ENCODE measurements at places on chromosomes 12 and 14. TPM values are rescaled to one million over a fixed set of nuclear protein-coding genes. Genes with fewer than 3 reads are reported as not detected.

GRCh38 chr12:6148061-6148460 is 23.6 kb upstream of the VWF start:
- DNase-seq, result no peak

DNA sequence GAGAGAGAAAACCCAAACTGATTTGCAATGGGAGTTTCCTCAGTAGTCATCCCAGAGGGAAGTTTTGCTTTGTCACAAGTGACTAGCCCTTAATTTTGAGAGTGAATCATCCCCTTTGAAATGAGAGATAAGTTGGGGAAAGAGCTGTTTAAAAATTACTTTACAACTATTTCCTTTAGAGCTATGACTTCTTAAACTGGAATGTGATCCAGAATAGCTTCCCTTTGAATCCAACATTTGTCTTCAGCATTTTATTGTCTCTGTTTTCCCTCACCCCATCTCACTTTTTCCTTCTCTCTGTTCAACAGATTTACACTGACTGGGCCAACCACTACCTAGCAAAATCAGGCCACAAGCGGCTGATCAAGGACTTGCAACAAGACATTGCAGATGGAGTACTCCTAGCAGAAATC is 109.3 kb downstream of the NAV3 start:
- DNase-seq, result no peak

FAM186B gene
- total RNA-seq, result 1.1 TPM

DNA sequence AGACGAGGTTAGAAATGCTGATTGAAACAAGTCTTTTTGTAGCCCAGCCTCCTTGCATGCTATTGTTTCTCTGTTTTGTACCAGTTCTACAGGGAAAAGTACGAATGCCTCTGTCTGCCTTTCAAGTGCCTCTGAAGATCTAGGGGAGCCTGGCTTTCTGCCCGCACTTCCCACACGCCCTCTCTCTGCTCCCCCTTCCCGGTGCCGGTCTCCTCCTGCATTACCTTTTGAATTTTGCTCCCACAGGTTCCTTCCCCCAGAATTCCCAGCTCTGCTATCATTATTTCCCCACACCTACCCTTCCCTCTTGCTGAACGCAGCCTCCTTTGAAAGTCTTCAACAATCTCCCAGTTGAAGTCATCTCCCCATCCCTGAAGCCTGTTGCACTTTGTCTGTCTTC is 689.7 kb downstream of the BCL11B start:
- DNase-seq, result no peak

GRCh38 chr12:132465269-132466190 is 24.4 kb upstream of the FBRSL1 start:
- DNase-seq, result no peak

KLRB1 gene
- total RNA-seq, result 0.22 TPM

DNA sequence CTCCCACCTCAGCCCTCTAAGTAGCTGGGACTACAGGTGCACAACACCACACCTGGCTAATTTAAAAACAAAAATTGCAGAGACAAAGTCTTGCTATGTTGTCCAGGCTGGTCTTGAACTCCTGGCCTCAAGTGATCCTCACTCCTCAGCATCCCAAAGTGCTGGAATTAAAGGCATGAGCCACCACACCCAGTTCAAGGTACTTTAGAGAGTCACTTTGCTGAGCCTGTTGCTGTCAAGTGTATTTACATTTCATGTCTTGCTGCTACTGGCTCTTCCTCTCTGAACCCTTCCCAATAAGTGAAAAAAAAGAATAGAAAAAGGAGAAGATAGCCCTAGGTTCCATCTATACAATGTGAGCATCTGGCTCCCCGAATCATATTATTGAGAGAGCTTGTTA is 38.4 kb downstream of the SLCO1A2 start:
- no peak for DNase-seq

TEX52 gene
- not detected for total RNA-seq

PZP gene
- total RNA-seq, result not detected

AKAP3 gene
- total RNA-seq, result 0.80 TPM

MGP gene
- total RNA-seq, result 45.4 TPM

TGM1 gene
- 160 TPM for total RNA-seq

DNA sequence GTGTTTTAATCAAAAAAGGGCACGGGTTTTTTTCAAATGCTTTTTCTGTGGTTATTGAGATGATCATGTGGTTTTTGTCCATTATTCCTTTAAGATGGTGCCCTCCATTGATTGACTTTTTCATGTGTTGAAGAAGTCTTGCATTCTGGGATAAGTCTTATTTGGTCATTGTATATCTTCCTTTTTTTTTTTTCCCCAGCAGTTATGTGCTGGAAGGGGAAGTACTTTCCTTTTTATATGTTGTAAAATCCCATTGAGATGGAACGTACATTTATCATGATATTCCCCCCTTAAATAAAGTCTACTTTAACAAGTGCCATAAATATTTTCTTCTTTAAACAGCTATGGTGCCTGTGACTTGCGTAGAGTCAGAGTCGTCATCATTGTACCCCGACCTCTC is 24.8 kb upstream of the MUCL1 start:
- no peak for DNase-seq

CFAP73 gene
- not detected for total RNA-seq

DNA sequence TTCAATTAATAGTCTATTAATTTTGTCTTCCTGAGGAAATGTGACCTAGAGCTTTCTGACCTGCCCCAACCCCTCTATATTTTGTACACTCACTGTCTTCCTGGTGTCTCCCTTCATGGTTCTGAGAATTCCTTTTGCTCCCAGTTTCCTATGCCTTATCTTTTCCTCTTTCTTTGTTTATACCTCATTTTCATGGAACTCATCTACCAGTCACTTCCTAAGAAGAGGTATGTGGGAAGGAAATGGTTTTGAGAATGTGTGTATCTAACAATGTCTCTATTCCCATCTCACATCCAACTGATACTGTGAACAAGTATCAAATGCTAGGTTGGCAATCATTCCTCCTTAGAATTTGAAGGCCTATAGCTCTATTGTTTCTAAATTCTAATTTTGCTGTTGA is 245.1 kb upstream of the EGLN3 start:
- no peak for DNase-seq

PTPRQ gene
- not detected for total RNA-seq

DNA sequence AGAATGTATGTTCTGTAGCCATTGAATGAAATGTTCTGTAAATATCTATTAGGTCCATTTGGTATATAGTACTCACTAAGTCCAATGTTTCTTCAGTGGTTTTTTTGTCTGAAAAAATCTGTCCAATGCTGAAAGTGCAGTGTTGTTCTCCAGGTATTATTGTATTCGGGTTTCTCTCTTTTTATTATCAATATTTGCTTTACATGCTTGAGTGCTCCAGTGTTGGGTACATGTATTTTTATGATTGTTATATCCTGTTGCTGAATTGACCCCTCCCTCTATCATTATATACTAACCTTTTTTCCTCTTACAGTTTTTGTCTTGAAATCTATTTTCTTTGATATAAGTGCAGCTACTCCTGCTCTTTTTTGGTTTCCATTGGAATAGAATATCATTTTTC is 382.2 kb downstream of the CCER1 start:
- DNase-seq, result no peak

- DNase-seq, result no peak
These were observed 125.2 kb downstream of the ZNF664 start for GRCh38 chr12:124098101-124098757.

ASB2 gene
- 0.46 TPM for total RNA-seq

DNA sequence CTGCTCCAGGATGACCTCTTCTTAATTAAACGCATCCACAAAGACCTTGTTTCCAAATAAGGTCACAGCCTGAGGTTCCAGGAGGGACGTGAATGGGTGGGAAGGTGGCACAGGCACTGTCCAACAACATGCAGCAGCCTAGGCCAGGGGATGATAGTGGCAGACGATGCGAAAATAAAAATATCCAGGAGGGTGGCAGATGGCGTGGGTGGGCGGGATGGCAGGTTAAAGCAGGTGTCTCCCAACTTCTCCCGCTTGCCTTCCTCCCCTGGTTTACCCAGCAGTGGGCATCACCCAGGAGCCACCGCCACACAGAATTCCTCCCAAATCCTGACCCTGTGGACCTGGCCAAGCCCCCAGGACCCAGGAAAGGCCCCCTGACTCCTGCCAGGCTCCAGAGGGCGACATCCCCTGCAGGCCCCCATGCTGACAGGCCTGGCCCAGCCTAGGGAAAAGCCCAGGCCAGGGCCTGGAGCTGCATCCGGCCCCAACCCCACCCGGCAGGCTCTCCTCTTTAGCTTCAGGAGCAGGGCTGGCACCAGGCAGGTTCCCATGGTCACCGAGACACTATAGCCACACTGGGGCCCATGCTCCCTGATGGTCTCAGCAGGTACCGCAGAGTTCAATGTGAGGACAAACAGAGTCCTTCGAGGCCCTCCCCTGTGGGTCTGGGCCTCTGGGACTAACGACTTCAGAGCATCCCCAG is 9.7 kb downstream of the NCOR2 start:
- no peak for DNase-seq

DNA sequence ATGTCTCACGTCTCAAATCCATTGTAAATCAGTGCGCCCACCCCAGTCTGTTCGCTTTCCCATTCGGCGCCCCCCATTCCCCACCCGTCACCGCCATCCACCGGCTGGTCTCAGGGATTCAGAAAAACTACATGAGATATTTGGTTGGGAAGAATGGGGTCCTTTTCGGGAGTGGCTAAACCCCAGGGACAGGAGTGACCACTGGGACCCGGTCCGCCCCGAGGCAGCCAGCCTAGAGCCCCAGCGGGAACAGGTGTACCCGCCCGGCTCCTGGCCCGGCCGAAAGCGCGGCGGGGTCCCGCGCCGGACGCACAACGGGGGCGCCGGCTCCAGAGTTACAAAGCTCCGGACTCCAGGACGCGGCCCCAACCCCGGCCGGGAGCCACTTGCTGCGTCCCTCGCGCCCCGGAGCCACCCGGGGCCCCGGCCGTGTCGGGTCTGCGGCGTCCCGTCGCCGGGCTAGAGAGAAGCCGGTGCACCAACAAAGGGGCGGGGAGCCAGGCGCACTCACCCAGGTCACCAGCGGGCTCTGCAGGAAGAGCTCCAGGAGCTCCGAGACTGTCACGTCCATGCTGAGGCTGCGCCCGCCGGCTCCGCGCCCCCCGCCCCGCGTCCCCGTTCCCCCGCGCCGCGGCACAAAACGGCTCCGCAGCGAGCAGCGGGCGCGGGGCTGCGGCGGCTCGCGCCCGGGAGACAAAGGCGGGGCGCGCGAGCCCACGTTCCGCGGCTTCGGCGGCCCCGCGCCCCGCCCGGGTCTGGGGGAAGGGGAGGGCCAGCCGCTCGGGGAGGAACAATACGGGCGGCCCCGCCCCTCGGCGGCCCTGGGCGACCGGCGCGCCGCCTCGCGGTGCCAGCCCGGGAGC is at the start of gene CCDC88C:
CCDC88C (minus strand) TSS at position 701 of the 863 bp plus-strand sequence; CDS start at position 571, 130 bp downstream.
- DNase-seq, result peak; percentile 93

DNA sequence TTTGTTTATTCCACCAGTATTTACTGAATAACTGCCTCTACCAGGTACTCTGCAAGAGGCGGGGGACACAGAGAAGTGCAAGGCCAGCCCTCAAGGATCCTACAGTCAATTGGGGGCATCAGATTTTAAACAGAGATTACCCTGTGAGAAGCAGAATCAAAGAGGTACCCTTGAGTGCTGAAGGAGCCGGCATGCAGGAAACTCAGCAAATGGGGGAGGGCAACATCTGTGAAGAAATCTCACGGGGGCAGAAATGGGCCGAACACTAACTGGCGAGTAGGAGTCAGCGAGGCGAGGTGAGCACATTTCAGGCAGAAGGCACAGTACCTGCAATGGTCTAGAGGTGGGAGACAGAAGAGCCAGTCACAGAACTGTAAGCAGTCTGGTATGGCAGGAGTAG is 9.0 kb downstream of the GALNT6 start:
- DNase-seq, result no peak

GRCh38 chr12:68446901-68447796 is 115.0 kb upstream of the MDM1 start:
- DNase-seq, result no peak

PIWIL1 gene
- 1.3 TPM for total RNA-seq

ISCA2 gene
- 14.4 TPM for total RNA-seq

DNA sequence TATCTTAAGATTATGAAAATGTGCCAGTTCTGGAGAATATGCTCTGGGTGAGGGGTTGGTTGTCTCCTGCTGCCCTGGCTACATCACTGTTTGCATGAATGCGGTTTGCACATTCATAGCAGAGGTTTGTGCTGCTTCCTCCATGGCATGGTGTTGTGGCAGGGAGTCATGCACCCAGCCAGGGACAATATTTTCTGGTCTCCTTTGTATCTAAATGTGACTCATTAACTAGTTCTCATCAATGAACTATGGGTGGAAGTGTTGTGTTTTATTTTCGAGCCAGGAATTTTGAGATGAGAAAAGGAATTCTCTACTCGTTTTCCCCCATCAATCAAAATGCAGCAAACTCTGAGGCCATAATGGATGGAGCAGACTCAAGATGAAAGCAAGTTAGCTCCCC is 527.3 kb downstream of the SNAPC1 start:
- DNase-seq, result no peak

CCDC175 gene
- not detected for total RNA-seq

DNA sequence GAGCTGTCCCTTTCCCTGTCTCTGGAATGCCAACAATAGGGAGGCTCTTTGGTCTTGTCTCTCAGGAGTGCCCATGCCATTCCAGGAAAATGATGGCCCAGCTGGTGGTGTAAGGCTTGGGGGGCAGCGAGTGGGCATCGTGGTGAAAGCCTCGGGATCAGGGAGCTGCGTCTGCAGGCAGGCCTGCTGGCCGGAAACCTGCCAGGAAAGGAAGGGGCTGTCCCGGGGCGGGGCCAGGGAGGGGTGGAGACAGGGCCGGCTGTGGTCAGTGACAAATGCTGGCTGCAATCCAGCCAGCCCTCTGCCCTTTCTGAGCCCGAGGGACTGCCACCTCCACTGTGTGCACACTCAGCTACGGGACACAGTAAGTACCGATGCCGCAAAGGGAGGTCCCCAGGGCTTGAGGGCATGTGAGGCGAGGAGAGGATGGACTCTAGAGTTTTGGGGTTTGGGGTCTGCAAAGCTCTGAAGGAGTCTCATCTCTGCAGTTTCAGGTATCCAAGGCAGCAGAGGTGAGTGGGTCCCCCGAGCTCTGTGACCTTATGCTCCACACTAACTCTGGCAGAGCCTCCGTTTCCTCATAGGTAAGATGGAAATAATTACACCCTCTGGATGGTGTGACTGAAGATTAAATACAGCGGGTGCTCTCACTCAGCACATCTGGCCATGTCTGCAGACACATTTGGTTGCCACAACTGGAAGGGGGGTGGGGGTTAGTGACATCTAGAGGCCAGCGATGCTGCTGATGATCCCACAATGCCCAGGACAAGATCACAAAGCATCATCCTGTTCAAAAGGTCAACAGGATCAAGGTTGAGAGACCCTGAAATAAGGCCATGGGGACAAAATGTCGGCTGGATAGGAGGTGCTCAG is at the start of gene SERPINA5:
SERPINA5 (plus strand) TSS at position 300 of the 873 bp plus-strand sequence. CDS start 5,937 bp downstream, outside the sequence.
- DNase-seq, result no peak

NINJ2 gene
- total RNA-seq, result 13.0 TPM

FLRT2 gene
- total RNA-seq, result 36.5 TPM

- DNase-seq, result no peak
These were observed 89.8 kb downstream of the WSCD2 start for GRCh38 chr12:108218921-108219320.

DNA sequence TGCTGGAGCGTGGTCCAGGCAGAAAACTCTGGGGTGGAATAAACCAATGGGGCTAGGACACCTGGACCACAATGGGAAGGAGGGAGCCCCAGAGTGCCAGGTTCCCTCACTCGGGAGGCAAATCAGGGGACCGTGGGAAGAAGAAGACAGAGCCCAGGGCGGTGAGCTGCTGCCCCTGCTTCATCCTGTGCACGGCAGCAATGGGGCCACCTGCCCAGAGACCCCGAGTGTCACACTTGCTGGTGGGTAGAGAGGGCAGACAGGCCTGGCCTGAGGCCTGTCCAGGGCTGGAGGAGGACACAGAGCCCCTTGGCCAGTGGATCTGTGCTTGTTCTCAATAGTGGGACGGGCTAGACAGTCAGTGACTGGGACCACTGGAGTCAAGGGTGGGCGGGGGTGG is 58.2 kb downstream of the DIO3 start:
- no peak for DNase-seq

All from lower leg skin (tissue), 4 donors.